ENCODE measurements at places on chromosomes 6 and 20. TPM values are rescaled to one million over a fixed set of nuclear protein-coding genes. Genes with fewer than 3 reads are reported as not detected.

SAMHD1 gene
- 38.7 TPM for polyA plus RNA-seq

C6orf15 gene
- polyA plus RNA-seq, result not detected

OTOR gene
- polyA plus RNA-seq, result not detected

FAM217A gene
- 35.3 TPM for polyA plus RNA-seq

TSBP1 gene
- polyA plus RNA-seq, result 21.0 TPM

All from testis (tissue), 5 donors.